Iris pigment epithelial cell (primary cell): ENCODE measurements at places on chromosomes 3 and 15.

DNA sequence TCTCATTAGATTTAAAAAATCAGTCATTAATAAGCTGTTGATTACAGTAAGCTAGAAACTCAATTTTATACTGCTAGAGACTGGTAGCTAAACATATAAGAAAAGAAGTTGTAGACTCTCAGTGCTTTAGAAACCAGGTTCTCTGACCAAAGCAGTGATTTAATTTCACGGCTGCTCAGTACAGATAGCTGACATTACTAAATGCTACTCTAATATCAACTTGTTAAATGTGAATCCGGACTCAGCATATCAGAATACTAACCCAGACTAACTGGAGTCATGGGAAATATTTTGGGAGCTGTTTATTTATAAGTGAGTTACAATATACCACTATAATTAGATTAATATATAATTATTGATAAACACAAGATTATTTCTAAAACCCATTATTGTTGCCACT is 80.4 kb downstream of the NEDD4 start:
- DNase-seq = no peak

GRCh38 chr15:39721893-39722292 is 60.7 kb downstream of the FSIP1 start:
- no peak for DNase-seq

DNA sequence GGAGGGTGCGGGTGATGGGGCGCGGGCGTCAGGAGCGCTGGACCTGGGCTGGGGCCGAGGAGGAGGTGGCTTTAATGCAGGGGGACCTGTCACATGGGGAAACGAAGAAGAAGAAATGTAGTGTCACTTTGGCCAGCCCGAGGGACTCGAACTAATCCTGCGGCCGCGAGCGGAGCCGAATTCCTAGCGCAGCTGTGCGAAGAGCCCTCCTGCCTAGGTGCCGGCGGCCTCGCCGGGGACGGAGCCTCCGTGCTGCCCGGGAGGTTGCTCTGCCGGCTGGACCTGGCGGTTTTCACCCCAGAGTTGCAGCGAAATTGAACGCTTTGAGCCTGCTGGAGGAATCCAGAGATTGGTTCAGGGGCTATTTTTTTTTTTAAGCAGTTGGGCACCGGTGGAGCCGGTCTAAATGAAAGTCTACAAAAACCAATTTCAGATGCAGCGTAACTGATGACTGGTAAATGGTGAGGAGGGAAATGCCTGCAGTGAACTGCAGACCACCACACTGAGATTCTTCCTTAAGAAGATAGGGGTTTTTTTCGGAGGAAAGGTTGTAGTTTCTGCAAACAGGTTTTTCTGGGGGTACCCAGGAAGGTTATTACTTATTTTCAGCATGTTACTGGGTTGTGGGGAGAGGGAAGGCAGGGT is 662 bp downstream of the TMEM108 start:
- DNase-seq = no peak

GRCh38 chr3:115072265-115073021 is 74.6 kb downstream of the ZBTB20 start:
- DNase-seq = peak; percentile 59

- DNase-seq = peak; percentile 58
Observed at GRCh38 chr3:160376681-160377080, 22.3 kb downstream of the IFT80 start.

DNA sequence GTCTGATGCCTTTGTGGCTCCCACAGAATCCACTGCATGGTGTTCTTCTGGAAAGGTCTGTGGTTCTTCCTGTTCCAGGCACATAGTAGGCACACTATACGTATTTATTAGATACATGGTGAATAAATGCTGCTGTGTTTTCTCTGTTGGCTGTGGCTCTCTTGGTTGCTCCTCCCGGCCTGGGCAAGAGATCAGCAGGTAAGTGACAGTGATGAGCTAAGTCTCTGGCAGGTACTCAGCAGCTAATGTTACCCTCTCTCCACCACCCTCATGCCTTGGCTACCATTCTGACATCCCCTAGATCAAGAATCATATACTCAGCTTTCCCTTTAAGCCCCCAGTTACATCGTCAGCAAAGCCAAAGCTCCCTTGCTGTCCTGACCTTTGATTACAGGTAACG is 8.4 kb downstream of the SV2B start:
- no peak for DNase-seq

DNA sequence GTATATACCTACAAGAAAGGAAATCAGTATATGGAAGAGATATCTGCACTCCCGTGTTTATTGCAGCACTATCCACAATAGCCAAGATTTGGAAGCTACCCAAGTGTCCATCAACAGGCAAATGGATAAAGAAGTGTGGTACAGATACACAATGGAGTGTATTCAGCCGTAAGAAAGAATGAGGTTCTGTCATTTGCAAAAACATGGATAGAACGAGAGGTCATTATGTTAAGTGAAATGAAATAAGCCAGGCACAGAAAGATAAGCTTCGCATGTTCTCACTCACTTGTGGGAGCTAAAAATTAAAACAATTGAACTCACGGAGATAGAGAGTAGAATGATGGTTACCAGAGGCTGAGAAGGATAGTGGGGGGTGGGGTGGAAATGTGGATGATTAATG is 53.1 kb downstream of the FAM81A start:
- no peak for DNase-seq

DNA sequence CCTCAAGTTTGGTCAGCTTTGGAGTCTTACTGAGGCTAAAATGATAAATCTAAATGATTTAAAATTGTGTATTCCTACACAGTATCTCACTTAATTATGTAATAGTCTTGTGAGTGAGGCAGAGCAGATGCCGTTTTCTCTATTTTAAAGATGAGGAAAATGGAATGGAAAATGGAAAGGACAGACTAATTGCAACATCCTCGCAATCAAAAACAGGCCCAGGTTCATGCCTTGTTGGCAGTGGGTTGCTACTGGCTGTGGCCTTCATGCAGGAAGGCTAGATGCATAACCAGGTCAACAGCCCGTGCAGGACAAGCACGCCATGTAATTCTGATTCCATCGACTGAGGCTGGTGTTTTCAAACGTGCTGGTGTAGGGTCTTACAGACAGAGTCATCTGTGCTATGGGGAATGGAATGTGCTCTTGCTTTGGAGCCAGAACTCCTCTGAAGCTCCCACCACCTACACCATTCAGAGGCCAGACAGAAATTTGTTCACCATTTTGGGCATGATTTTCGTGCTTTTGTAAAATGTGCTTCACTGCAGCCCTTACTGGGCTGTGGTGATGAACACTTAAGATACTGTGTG is 37.9 kb downstream of the MLH1 start:
- DNase-seq = peak; percentile 37
